ENCODE measurements at places on chromosomes 2 and 18. TPM values are rescaled to one million over a fixed set of nuclear protein-coding genes. Genes with fewer than 3 reads are reported as not detected.
A peak's percentile ranks its signal among the peaks of the same experiment; 100 is the strongest.

- no peak for DNase-seq
- no peak overlapping the region for H3K27ac ChIP-seq
- H3K4me3 ChIP-seq = no peak overlapping the region
- H3K36me3 ChIP-seq = peaks cover 1% of the 10 kb centered on the region
- no peaks in the 10 kb centered on the region for H3K4me1 ChIP-seq
Measured at GRCh38 chr18:48668466-48669179, 129.8 kb downstream of the CTIF start.

DNA sequence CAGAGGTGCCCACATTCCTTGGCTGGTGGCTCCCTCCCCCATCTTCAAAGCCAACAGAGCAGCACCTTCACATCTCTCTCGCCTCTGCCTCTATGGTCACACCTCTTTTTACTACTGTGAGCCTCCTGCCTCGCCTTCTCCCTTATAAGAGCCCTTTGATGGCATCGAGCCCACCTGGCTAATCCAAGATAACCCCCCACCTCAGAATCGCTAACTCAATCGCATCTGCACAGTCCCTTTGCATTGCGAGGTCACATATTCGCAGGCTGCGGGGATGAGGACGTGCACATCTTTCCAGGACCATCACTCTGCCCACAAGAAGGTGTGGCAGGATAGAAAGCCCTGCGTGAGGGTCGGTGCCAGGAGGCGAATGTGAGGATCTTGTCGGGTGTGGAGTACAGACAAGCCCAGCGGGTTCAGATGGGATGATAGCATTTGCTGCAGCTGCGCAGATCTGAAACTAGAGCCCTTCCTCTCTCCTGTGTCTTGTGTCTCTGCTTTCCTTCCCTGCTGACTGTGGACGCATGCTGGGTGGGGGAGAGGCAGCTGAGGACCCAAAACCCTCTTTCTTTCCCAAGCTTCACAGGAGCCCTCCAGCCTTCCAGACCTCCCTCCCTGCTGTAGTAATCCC is 148.3 kb upstream of the HDAC4 start:
- no peaks in the 10 kb centered on the region for H3K36me3 ChIP-seq
- peaks cover 43% of the 10 kb centered on the region for H3K4me1 ChIP-seq
- H3K27ac ChIP-seq = peak overlapping the region; percentile 43
- H3K27me3 ChIP-seq = peaks cover 10% of the 10 kb centered on the region

- no peak for DNase-seq
- no peaks in the 10 kb centered on the region for H3K4me1 ChIP-seq
- no peaks in the 10 kb centered on the region for H3K36me3 ChIP-seq
- no peak overlapping the region for H3K4me3 ChIP-seq
Measured at GRCh38 chr18:42274488-42275137, 319.6 kb downstream of the PIK3C3 start.

- no peaks in the 10 kb centered on the region for H3K27me3 ChIP-seq
- no peak for DNase-seq
- no peak overlapping the region for H3K4me3 ChIP-seq
- no peak overlapping the region for H3K27ac ChIP-seq
Measured at GRCh38 chr2:179341152-179341866, 76.7 kb upstream of the SESTD1 start.

DNA sequence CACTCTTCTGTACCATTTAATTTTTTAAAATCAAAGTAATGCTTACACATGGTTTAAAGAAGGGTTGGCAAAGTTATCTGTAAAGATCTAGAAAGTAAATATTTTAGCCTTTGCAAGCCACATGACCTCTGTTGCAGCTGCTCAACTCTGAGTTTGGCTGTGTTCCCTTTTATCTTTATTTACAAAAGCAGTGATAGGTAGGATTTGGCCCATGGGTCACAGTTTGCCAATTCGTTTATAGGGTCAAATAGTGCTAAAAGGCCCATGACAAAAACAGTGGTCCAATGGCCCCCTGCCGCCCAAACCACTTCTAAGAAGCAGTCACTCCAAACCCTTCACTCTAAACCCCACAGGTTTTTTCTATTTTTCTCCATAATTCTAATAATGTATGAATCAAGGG is 124.8 kb downstream of the PARD3B start:
- no peaks in the 10 kb centered on the region for H3K4me1 ChIP-seq
- DNase-seq = no peak
- no peaks in the 10 kb centered on the region for H3K27me3 ChIP-seq
- no peaks in the 10 kb centered on the region for H3K36me3 ChIP-seq
- H3K27ac ChIP-seq = no peak overlapping the region

DNA sequence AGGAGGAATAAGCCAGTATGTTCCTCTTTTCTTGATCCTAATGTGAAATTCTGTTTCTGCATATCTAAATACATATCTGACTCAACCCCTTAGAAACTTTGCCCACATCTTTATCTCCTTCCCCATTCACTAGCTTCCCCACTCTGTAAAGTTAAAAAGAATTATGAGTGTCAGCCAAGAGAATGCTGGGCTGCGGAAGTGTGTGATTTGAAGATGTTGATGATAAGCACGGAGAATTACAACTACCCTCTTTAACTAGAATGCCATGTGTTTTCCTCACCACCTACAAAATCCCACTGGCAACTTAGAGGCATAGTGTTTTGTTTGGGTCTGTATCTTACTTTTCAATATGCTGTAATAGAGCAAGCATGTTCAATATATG is 490.4 kb upstream of the FANCL start:
- no peaks in the 10 kb centered on the region for H3K4me1 ChIP-seq
- H3K27me3 ChIP-seq = no peaks in the 10 kb centered on the region
- no peak overlapping the region for H3K27ac ChIP-seq
- no peak for DNase-seq
- H3K36me3 ChIP-seq = no peaks in the 10 kb centered on the region

- peak; percentile 8 for DNase-seq
- no peaks in the 10 kb centered on the region for H3K27me3 ChIP-seq
- no peaks in the 10 kb centered on the region for H3K36me3 ChIP-seq
- no peaks in the 10 kb centered on the region for H3K4me1 ChIP-seq
- H3K4me3 ChIP-seq = no peak overlapping the region
Measured at GRCh38 chr18:35861367-35862118, 110.9 kb upstream of the RMP24 start.

- no peak overlapping the region for H3K4me3 ChIP-seq
- no peak for DNase-seq
- peaks cover 25% of the 10 kb centered on the region for H3K4me1 ChIP-seq
- no peak overlapping the region for H3K27ac ChIP-seq
- H3K36me3 ChIP-seq = peaks cover 7% of the 10 kb centered on the region
- no peaks in the 10 kb centered on the region for H3K27me3 ChIP-seq
Measured at GRCh38 chr2:168666339-168666738, 136.1 kb upstream of the NOSTRIN start.

DNA sequence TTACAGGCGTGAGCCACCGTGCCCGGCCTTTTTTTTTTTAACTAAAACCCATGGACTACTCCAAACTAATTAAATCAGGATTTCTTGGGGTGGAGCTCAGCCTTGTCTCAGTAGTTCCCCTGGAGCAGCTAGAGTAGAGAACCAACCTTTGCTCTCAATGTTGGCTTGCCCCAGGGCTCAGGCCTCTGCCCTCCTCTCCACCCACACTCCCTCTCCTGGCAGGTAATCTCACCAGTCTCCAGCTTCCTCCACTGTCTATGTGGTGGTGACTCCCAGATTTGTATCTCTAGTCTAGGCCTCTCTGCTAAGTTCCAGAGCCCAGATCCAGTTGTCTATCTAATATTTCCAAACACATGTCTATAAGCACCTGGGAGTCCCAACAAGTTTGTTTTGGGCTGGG is 9.6 kb upstream of the MTA3 start:
- H3K4me1 ChIP-seq = no peaks in the 10 kb centered on the region
- no peak for DNase-seq
- H3K27me3 ChIP-seq = no peaks in the 10 kb centered on the region

DNA sequence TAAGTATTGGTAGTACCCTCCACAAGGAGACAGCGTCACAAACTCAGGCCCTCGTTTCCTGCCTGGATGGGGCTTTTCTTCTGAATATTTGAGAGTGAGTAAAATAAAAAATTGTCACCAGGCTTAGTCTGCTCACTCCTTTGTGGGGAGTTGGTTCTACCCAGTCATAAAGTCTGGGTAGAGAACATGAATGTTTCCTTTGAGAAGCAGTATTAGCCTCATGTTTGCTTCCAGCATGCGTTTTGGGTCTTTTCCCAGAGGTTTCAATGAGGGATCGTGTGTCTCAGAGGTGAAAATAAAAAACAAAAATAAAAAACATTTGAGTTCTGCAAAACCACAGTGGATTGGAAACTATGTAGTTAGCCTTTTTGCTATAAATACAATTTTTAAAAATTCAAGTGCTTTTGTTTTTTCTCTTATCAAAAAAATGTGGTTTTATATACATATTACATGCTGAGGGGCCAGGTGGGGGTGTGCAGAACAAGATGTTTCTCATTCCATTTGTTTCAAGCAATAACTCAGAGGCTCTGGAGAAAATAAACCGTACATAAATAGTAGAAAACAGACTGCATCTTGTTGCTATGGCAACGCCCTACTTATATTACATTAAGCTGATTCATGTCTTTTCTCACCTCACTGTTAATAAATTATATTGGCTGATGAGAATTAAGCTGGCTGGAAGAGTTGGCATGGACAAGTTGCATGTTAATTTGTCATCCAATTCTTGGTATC is 225.4 kb upstream of the FBXO11 start:
- no peak overlapping the region for H3K4me3 ChIP-seq
- no peaks in the 10 kb centered on the region for H3K4me1 ChIP-seq
- no peaks in the 10 kb centered on the region for H3K36me3 ChIP-seq
- H3K27ac ChIP-seq = no peak overlapping the region
- H3K27me3 ChIP-seq = no peaks in the 10 kb centered on the region

- no peak overlapping the region for H3K27ac ChIP-seq
- H3K27me3 ChIP-seq = no peaks in the 10 kb centered on the region
- H3K4me3 ChIP-seq = no peak overlapping the region
- H3K36me3 ChIP-seq = no peaks in the 10 kb centered on the region
- no peak for DNase-seq
- H3K4me1 ChIP-seq = no peaks in the 10 kb centered on the region
Measured at GRCh38 chr18:7902399-7902839, 335.3 kb downstream of the PTPRM start.

The PAIP2B gene
- 3.0 TPM for total RNA-seq

The EML6 gene
- total RNA-seq = 0.38 TPM

The FOSL2 gene
- total RNA-seq = 110 TPM

The TNFRSF11A gene
- 3.5 TPM for total RNA-seq

The PTH2R gene
- not detected for total RNA-seq

The DPP10 gene
- total RNA-seq = not detected
